ENCODE measurements at places on chromosomes 4 and X. TPM values are rescaled to one million over a fixed set of nuclear protein-coding genes. Genes with fewer than 3 reads are reported as not detected.

DNA sequence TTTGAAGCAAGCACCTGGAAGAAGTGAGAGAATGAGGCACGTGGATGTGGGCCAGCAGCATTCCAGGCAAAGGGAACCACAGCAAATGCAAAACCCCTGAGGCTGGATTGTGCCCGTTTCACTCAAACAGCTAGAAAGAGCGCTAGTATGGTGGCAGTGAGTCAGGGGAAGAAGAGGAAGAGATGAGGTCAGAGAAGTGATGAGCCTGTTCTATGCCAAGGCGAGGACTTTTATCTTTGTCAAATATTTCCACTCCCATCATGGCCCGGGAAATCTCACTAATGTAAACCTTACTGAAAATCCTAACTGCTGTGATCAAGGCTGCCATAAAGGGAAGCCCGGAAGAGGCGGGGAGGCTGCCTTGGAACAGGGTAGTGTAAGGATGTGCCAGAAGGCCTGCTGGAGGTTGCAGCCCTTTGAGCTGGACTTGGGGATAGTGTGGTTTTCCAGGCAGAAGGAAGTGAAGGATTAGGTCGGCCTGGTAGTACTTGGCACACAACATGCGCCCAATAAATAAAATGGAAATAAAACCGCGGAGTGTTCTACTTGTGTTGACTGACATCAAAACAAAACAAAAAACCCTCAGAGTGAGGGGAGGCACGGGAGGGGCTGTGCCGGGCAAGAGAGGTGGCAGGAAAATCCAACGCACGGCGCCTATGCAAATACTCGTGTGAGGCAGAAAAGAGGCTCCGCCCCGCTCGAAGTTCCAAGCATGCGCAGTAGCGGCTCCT is 1.2 kb upstream of the CDK16 start:
- DNase-seq, result peak; percentile 70

Gene AFF2
- not detected for total RNA-seq

- no peak for DNase-seq
Measured at GRCh38 chr4:99664716-99665115, 7.1 kb upstream of the C4orf54 start.

DNA sequence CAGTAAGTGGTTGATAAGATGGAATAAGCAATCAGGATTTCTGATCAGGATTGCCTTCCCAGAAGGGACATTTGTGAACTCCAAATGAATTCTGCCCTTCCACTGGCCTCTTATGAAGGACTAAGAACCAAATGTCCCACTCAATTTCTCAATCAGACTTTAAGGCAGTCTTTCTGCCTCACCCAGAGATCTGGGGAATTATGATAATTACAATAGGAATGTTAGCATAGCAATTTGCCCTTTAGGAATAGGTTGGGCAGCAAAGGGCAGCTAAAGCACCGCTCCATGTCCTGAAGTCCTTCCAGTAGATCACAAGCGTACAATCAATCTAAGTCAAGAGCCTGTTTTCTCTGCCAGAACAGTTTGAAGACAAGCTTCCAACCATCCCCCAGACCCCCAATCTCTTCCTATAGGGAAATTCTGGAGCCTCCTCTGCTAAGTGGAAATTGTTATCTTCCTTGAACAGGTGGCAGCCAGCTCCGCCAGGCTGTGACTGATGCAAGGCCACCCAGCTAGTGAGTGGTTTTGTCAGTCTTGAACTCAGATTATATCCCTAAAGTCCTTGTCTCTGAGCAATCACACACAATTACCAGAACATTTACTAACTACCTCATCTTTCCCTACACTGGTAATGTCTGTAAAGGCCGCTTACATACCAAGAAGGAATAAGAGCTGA is 18.6 kb downstream of the NKX3-2 start:
- no peak for DNase-seq

Gene C4orf51
- total RNA-seq, result not detected

DNA sequence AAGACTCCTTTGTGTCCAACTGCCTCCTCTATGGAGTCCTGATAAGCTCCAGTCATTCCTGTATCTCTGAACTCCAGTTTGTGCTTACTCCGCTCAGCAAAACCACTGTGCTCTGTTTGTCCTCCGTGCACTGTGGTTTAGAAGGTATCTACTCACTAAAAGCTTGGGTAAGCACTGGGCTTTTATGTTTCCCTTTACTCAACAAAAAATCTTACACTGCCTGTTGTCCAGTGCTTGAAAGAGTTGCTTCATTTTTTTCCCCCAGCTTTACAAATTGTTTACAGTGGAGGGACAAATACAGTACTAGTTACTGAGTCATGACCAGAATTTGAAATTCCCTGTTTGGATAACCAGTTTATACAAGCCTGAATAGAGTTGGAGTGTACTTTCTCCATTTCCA is 545.3 kb upstream of the FAT1 start:
- DNase-seq, result no peak

Gene ANK2
- total RNA-seq, result 6.0 TPM

- DNase-seq, result no peak
Measured at GRCh38 chr4:91267543-91267942, 1036.2 kb upstream of the GRID2 start.

Gene LNX1
- total RNA-seq, result 7.4 TPM

Gene SOX3
- not detected for total RNA-seq

DNA sequence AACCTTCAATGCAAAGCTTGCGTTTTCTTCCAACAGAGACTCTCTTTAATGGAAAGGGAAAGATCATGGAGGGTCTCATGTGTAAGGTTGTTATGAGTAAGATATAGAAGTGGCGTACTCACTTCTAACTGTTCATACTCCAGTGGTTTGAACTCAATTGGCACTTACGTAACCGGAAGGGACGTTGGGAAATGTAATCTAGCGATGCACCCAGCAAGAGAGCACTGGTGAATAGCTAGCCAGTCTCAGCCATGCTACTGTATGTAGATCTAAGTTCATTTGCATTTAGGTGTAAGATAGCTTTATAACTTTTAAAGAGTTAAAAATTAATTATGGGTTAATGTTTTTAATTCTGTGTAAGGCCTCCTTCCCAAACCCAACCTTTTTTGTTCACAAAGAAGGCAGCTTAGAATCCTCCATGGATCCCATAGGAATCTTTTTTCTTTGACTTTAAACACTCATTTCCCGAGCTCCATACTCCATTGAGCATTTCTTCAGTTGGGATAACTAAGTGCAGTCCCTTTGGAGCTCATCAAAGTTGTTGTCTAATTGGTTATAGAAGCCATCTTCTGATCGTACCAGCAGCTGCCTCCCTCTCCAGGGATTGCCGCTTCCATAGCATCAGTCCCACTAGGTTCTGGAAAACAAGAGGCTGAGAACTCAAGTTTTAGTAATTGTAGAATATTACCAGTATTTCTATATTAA is 191.1 kb downstream of the RAPGEF2 start:
- no peak for DNase-seq

GRCh38 chrX:125492439-125492838 is 172.8 kb downstream of the TEX13C start:
- DNase-seq, result no peak

Gene PACRGL
- total RNA-seq, result 8.4 TPM

Gene MAGEA10
- total RNA-seq, result not detected

DNA sequence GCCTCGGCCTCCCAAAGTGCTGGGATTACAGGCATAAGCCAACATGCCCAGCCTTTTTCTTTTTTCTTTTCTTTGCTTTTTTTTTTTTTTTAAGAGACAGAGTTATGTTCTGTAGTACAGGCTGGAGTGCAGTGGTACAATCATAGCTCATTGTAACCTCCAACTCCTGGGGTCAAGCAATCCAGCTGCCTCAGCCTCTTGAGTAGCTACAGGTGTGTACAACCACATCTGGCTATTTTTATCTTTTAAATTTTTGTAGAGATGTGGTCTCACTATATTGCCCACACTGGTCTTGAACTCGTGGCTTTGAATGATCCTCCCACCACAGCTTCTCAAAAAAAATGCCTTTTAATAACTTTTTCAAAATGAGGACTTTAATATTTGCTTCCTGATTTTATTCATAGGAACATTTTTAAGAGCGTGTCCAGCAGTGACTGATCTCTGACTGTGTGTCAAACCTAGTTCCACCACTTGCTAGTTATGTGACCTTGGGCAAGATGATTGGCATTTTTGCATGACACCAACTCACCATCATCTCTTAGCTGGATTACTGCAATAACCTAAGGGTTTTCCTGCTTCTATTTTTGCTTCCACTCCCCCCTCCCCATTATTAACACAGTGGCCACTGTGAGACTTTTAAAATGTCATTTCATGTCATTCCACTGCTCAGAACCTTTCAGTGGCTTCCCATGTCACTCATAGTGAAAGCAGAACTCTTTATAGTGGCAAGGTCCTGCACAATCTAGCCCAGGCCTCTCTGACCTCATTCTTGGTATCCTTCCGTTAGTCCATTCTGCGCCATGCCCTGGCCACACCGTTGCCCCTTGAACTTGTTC is 4.5 kb upstream of the TNIP3 start:
- no peak for DNase-seq

DNA sequence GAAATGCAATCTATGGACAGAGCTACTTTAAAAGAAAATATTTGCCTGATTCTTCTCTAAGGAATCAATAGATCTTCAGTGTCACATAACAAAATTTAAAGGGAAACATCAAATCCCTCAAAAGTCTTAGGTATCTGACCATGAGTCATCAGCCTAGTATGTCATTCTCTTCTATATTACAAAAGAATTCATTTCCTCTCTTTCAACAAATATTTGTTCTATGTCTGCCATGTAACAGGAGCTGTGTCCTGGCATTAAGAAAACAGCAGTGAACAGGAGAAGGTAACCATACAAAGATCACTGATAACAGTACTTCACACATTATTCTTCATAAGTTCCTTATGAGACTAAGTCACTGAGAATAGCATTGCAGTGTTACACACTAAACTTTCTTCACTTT is 243.6 kb upstream of the DKK2 start:
- no peak for DNase-seq

Gene DUSP21
- not detected for total RNA-seq

GRCh38 chr4:8200302-8200975 is 1.3 kb downstream of the SH3TC1 start:
- no peak for DNase-seq

Gene GABRE
- 32.4 TPM for total RNA-seq

- no peak for DNase-seq
Measured at GRCh38 chr4:40258627-40259026, 61.8 kb downstream of the RHOH start.

DNA sequence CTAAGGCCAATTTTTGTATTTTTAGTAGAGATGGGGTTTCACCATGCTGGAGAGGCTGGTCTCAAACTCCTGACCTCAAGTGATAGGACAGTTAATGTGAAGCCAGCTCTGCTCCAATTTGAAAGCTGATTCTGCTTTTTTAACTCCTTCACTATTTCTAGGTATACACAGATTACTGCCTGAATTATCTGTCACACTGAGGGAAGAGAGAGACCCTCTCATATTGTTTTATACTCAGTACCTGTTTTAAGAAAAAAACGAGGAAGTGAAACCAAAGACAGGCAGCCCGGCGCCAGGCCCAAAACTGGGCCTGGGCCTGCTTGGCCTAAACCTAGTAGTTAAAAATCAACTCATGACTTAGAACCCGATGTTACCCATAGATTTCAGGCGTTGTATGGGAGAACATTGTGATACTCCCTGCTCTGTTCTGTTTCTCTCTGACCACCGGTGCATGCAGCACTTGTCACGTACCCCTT is 1601.5 kb upstream of the PCDH10 start:
- DNase-seq, result no peak

Gene FRAS1
- total RNA-seq, result 0.02 TPM

- no peak for DNase-seq
Measured at GRCh38 chrX:124211312-124211942, 121.0 kb upstream of the TEX13D start.

DNA sequence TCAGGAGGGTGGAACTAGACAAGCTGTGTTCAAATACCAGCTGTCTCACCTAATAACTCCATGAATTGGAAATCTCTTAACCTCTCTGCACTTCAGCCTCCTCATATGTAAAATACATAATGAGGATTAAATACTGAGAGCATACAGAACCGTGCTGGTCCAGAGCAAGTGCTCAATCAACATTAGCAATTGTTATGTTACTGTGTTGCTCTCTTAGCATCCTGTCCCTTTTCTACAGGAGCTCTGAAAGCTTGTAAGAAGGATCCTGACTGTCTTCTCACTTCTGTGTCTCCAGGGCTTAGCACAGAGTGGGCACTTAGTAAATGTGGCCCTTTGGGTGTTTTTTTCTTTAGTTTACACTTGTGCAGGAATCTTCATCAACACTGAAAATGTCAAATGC is 1456.1 kb upstream of the IGFBP7 start:
- no peak for DNase-seq

DNA sequence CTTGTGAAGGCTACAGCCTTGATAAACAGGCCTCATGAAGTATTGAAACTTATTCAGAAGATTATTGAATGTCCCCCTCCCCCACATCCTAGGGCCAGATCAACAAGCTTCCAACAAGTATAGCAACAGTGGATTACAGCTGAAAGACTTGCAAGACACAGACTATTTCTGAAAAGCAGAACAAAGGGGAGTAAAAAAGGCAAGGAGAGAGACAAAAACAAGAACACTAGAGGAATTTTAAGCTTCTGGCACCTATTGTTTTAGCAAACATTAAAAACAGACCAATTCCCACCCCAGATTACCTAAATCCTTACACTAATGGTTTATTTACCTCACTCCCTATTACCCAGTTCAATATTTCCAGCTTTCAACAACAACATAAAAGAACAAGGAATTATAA is 446.3 kb upstream of the FSTL5 start:
- DNase-seq, result no peak

GRCh38 chr4:6368096-6368495 is 98.4 kb downstream of the WFS1 start:
- no peak for DNase-seq

GRCh38 chrX:103212749-103213457 is 2.0 kb upstream of the BEX4 start:
- DNase-seq, result no peak

DNA sequence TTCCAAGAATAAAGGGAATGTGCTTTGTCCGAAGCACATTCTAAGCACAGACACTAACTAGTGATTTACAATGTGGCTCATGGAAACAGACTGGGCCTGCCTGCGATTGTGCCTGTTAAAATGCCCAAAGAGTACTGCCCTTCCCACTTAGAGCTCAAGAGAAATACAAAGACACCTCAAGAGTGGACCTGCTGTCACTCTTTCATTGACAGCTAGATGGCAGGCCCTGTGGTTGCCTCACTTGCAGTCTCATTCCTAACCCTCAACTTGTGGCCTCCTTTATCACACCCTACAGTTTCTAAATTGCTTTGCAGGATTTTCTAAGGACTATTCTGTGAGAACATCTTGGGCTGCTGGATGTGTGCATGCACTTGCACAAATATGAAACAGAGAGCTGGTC is 331.0 kb upstream of the EMCN start:
- no peak for DNase-seq

GRCh38 chr4:26001413-26001812 is 87.4 kb downstream of the SMIM20 start:
- no peak for DNase-seq

DNA sequence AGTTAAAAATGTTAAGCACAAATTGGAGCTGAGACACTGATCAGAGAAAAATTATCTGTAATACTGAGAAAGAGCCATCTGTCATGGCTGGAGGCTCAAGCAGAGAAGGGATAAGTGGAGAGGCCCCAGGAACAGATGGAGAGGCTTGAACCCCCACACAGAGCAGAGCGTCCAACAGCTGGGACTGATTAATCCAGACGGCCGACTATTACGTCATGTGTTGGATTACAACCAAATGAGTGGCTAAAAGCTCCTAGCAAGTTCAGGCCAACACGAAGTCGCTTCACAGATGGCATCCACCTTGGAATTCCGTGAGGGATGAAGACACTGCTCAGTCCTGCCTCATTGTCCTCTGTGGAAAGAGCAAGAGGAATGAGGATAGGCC is 57.7 kb upstream of the ATXN3L start:
- peak; percentile 49 for DNase-seq

GRCh38 chrX:14015294-14015693 is 14.4 kb downstream of the GEMIN8 start:
- DNase-seq, result no peak

- DNase-seq, result peak; percentile 76
Measured at GRCh38 chr4:56799824-56800756, 21.4 kb downstream of the SPINK2 start.
